ENCODE measurements at places on chromosomes 4 and X. TPM values are rescaled to one million over a fixed set of nuclear protein-coding genes. Genes with fewer than 3 reads are reported as not detected.

Gene FAM241A
- 0.47 TPM for total RNA-seq

Gene GRIA3
- 2.5 TPM for total RNA-seq

Gene CXCL11
- total RNA-seq, result not detected

Gene ERCC6L
- total RNA-seq, result not detected

Gene MAGEC2
- not detected for total RNA-seq

Gene DGKK
- total RNA-seq, result not detected

Gene AMMECR1
- 6.1 TPM for total RNA-seq

Gene NUDT10
- total RNA-seq, result 1.1 TPM

Gene MEPE
- total RNA-seq, result not detected

Gene COX7B2
- not detected for total RNA-seq

Gene CLNK
- total RNA-seq, result not detected

Gene MAGEC3
- not detected for total RNA-seq

Gene P2RY10
- not detected for total RNA-seq

Gene GPR50
- not detected for total RNA-seq

Gene OSTC
- 291 TPM for total RNA-seq

Gene TBX22
- total RNA-seq, result not detected

Gene CLDN2
- total RNA-seq, result not detected

Gene PIGA
- 7.6 TPM for total RNA-seq
